ENCODE measurements at places on chromosomes 6 and 20.
A peak's percentile ranks its signal among the peaks of the same experiment; 100 is the strongest.

GRCh38 chr6:39239527-39240154 is 10.4 kb upstream of the KCNK5 start:
- DNase-seq = no peak

- no peak for DNase-seq
Observed at GRCh38 chr20:24109008-24109407, 120.4 kb upstream of the GGTLC1 start.

GRCh38 chr6:26123675-26123946 is 36.4 kb downstream of the HFE start:
- DNase-seq = peak; percentile 66

- no peak for DNase-seq
Observed at GRCh38 chr6:10719964-10720264, 3.0 kb upstream of the TMEM14C start.

- DNase-seq = no peak
Observed at GRCh38 chr20:63750807-63751470, 11.4 kb downstream of the SLC2A4RG start.

DNA sequence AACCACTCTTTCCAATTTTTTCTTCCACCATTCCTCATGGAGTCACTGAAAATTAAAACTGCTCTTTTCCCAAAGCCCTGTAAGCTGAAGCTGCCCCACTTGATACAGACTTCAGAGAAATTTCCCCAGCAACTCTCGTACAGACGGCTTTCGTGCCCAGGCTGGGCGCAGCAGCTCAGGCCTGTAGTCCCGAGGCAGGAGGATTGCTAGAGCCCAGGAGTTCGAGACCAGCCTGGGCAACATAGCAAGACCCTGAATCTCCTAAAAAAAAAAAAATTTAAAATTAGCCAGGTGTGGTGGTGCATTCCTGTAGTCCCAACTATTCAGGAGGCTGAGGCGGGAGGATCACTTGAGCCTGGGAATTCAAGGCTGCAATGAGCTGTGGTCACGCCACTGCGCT is 6.6 kb downstream of the PPDPF start:
- DNase-seq = no peak

DNA sequence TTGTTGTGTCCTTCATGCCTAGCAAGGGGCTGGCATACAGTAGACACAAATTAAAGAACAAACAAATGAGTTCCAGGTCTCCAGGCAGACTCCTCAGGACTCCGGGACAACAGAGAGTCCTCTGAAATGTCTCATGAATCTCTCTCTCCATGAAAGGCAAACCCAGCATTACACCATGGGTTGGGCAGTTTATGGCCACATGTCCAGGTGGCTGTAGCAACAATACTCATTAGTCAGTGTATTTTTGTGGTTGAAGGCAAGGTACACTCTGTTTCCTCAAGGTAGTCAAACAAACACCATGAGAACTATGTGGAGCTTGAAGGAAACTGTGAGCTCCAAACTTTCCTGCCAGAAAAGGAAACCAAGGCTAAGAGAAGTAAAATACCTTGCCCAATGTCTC is 62.2 kb downstream of the KCNB1 start:
- DNase-seq = no peak

DNA sequence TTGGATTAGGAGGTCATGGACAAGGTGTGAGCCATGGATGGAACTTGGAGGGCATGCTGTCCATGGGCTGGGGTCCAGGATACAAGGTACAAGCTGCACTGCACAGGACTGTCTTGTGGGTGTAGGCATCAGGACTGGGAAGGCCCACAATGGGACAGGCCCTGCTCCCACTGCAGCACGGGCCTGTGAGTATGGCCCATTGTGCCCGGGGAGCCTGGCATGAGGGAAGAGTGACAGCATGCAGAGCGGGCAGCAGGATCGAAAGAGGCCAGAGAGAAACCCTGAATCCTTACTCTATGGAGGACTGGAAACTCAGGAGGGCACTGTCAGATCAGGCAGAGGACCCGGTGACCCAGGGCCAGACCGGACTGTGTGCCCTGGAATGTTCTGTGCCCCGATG is 211.3 kb downstream of the PREX1 start:
- DNase-seq = no peak

GRCh38 chr6:169853196-169854082 is 102.0 kb downstream of the ERMARD start:
- DNase-seq = no peak

DNA sequence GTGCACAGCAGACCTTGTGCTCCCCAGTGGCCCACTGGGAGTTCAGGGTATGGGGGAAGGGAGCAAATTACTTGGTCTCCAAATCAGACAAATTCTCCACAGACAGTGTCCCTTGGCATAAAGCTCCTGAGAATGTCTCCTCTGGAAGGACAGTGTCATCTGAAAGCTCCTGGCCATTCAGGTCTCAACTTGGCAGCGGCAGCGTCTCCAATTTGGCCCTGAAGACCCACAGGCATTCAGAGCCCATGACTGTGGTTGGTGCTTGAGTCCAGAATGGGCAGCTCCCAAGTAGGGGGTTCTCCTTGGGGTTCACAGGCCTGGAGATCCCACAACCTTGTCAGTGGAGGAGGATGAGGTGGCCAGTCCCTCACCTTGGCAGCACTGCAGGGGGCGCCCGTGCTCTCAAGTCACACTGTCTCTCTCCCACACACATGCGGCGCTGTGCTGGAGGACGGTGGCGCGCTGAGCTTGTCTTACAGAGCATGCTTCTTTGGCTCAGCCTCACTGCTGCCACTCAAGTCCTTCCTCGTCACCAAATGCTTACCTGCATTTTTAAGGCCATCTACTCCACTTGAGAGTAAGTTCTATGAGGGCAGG is 20.7 kb downstream of the DYNLRB1 start:
- DNase-seq = no peak

GRCh38 chr20:39825524-39825923 is 863.4 kb downstream of the DHX35 start:
- DNase-seq = no peak

DNA sequence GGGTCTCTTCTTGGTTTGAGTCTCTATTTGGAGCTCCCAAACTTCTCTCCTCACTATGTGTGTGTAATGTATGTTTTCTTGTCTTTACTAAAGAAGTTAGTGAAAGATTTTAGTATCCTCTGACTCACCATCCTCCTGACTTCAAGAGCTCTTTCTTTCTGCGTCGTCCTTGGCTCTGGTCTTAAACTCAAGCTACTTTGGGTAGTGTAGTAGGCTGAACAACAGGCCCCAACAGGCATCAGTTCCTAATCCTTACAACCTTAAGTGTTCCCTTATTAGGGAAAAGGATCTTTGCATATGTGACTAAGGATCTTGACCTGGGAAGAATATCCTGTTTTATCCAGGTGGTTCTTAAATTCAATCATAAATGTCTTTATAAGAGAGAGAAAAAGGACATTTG is 810.2 kb downstream of the MAFB start:
- no peak for DNase-seq

- DNase-seq = no peak
Observed at GRCh38 chr20:24473435-24474223, 4.2 kb downstream of the SYNDIG1 start.

GRCh38 chr20:37941332-37941731 is 38.4 kb downstream of the VSTM2L start:
- DNase-seq = no peak

DNA sequence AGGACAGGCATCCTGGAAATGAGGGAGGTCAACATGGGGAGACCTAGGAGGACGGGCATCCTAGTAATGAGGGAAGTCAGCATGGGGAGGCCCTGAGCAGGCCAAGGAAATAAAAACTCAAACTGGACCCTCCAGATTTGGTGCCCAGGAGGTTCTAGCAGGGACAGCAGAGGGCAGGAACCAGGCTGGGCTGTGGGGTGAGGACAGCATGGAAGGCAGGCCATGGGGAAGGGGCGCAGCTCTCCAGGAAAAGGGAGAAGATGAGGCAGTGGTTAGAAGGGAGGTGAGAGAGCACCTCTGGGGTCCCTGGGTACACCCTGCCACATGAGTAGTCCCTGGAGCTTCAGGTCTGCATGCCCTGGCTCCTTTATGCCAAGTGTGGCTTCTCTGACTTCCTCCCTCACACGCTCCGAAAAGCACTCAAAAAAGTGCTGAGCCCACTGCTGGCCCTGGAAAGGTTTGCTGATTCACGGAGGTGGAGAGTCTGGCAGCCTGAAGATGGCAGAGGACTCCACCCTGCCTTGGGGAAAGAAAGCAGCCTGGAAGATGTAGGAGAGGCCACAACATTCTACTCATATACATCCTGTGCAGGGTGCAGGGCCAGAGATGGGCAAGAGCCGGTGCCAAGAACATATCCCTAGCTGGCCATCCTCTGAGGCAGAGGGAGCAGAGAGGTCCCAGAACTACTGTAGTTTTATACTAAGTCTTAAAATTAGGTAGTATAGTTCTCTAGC is 154.9 kb downstream of the MRPL14 start:
- DNase-seq = no peak

DNA sequence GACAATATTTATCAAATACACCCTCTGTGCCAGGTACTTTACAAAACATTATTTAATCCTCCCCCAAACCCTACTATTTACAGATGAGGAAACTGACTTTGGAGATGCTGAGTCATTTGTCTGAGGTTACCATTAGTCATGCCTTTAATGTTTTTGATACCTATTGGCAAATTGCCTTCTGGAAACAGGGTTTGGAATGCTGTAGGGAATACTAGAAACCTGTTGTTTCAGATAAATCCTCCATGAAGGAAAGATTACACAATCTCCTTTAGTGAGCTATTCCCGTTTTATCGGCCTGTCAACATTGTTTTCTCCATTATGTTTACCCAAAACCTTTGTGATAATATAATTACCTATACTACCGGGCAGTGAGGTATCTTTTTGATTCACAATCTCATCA is 93.6 kb upstream of the ADGRF1 start:
- DNase-seq = no peak

DNA sequence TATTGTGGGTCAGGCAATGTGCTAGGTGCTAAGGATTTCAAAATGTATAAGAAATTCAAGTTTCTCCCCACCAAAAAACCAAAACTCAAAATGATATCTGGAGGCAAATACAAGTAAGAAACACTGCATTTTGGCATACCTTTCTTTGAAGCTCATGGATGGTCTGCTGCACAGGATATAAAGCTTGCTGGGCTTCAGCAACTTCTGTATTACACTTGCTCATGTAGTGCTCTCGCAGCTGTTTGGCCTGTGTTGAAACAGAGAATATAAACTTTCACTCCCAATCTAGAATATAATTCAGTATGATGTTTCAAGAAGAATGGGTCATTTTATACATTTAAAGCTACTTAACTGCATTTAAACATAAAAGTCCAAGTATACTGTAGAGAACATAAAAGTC is 39.6 kb downstream of the SHPRH start:
- DNase-seq = no peak

DNA sequence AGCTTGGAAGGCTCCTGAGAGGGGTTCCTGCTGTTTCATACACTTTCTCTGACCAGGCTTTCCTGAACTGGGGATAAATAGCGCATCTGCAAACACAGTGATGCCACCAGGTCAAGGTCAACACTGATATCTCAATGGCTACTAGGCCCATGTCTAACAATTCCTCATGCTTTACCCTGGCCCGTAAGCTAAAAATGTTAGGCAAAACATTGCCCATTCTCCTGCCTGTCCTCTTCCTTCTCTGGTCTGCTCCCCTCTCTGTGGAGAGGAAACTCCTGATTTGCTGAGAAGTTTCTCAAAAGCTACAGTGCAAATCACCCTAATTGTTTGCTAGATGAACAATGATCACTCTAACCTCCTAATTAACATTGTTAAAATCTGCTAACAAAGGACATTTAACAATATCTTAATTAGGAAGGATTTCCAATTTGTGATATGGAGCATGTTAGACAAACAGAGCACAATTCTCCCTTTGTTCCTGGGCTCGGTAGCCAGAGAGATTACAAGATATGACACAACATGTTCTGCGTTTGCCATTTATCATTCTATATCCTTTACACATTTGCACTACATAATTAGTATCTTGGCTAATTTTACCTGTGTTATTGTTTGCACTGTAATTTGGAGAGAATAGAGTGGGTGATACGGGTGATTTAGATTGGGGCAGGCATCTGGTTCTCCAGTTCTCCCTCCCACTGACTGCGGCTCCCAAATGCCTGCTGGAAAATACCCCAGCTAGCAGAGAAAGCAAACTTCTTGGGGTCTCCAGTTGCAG is 266.8 kb downstream of the CD83 start:
- no peak for DNase-seq

- no peak for DNase-seq
Observed at GRCh38 chr6:149974825-149975224, 11.1 kb downstream of the ULBP1 start.

GRCh38 chr6:60891606-60892005 is 1394.4 kb downstream of the KHDRBS2 start:
- no peak for DNase-seq

DNA sequence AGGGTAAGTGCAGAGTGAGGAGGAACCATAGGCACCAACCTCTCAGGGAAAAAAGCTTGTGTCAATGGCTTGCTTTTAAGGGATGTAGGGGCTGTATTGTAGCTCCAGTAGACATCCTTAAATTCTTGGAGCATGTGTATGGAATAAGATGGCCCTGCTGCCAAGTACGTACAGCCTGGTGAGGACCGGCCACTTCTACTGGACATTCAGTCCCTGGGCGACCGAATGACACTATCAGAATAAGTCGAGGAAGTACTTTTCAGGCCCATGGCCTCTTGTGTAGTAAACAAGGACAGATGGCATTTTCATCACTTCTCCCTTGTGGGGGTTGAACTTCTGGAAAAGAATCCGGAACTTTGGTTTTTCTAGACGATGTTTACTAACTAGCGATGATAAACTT is 32.8 kb downstream of the GFRA4 start:
- DNase-seq = no peak

DNA sequence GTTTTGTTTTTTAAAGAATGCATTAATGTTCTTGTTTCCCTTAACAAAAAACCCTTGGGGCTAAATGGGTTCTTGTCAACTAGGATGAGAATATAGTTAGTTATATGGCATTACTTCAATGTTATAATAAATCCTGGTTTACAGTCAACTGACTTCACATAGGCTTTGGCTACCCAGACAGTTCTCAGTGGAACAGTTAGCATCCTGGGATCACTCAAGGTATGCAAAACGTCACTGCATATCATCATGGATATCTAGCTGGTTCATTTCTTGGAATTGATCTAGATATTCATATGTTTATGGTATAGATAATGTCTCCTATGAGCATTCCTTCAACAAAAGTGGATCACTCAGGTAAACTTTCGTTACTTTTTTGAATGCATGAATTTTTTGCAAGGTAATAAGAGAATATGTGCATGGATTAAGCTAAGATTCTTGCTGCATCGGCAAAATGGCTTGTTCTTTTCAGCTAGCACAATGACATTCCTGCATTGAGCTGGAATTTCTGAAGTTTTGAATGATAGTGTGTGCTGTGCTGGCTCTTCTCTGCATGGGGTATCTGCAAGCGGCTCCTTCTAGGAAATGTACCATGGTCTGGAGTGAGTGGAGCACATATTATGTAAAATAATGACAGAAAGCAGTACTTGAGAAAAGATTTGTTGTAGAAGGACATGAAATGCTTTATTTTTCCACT is 138.9 kb downstream of the ADGRG6 start:
- DNase-seq = no peak
